Mesothelial cell of epicardium (in vitro differentiated cells): ENCODE measurements at places on chromosomes 7 and 10. TPM values are rescaled to one million over a fixed set of nuclear protein-coding genes. Genes with fewer than 3 reads are reported as not detected.

LBX1 gene
- not detected in 3 replicates for total RNA-seq

PRSS37 gene
- total RNA-seq = not detected in 3 replicates

UCN3 gene
- not detected in 3 replicates for total RNA-seq

DNA sequence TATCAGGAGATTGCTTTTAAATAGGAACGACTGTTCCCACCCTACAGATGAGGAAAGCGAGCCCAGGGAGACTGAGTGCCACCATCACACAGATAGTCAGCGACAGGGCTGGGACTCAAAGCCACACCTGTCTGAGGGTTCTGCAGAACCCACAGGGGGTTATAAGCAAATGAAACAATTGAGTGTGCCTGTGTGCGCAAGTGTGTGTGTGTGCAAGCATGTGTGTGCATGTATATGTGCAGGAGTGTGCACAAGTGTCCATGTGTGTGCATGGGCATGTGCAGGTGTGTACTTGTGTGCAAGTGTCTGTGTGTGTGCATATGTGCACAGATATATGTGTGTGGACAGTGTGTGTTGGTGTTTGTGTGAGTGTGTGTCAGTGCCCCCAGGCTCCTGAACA is 280.2 kb downstream of the GRID1 start:
- H3K27me3 ChIP-seq = peaks cover 48% of the 10 kb centered on the region
- no peak overlapping the region for H3K4me3 ChIP-seq
- no peaks in the 10 kb centered on the region for H3K36me3 ChIP-seq
- no peak for DNase-seq
- H3K27ac ChIP-seq = no peak overlapping the region

DNA sequence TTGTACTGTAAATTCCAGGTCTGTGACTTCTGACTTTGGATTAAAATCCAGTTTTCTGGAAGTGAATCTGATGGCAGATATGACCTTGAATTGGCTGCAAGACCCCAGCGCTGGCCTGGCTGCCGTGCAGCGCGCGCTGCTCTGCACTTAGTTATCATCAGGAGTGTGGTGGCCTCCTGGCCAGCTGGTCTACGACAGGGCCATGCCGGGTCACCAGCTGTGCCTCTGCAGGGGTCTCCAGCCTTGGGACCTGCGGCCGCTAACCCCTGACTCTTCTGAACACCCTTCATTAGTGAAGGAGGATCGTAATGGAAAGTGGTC is 190.7 kb upstream of the SH2B2 start:
- H3K4me3 ChIP-seq = no peak overlapping the region
- no peaks in the 10 kb centered on the region for H3K27me3 ChIP-seq
- DNase-seq = no peak
- H3K4me1 ChIP-seq = peaks cover 39% of the 10 kb centered on the region
- no peak overlapping the region for H3K27ac ChIP-seq

DNA sequence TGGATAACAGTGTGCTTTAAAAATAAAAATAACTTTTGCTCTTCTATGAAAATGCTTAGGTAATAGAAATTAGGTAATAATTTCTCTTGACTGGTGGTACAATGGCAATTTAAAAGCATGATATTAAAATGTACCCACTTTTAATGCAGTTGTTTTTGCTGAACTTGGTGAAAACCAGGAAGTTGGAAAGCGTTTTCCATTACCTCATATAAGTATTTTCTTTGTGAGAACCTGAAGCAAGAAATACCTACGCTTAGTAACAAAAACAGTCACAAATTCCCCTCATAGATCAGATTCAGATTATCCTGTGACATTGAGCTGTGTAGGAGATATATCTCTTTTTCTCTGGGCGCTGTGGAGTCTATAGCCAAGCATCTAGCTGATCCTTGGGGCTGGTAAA is 689.0 kb upstream of the FZD8 start:
- no peak overlapping the region for H3K4me3 ChIP-seq
- no peak overlapping the region for H3K27ac ChIP-seq
- H3K36me3 ChIP-seq = no peaks in the 10 kb centered on the region
- no peaks in the 10 kb centered on the region for H3K27me3 ChIP-seq
- no peak for DNase-seq
- peaks cover 14% of the 10 kb centered on the region for H3K4me1 ChIP-seq

GRCh38 chr7:67309764-67310549 is 313.3 kb downstream of the TYW1 start:
- no peak overlapping the region for H3K27ac ChIP-seq
- H3K27me3 ChIP-seq = no peaks in the 10 kb centered on the region
- no peak overlapping the region for H3K4me3 ChIP-seq
- no peaks in the 10 kb centered on the region for H3K4me1 ChIP-seq
- no peak for DNase-seq

GRCh38 chr7:149020483-149020882 is 7.8 kb downstream of the PDIA4 start:
- H3K4me3 ChIP-seq = no peak overlapping the region
- H3K27me3 ChIP-seq = no peaks in the 10 kb centered on the region
- peaks cover 17% of the 10 kb centered on the region for H3K4me1 ChIP-seq
- H3K36me3 ChIP-seq = peaks cover 24% of the 10 kb centered on the region
- no peak overlapping the region for H3K27ac ChIP-seq
- no peak for DNase-seq
